Psoas muscle (tissue), 8 donors: ENCODE measurements at places on chromosomes 12 and 14. TPM values are rescaled to one million over a fixed set of nuclear protein-coding genes. Genes with fewer than 3 reads are reported as not detected.
A peak's percentile ranks its signal among the peaks of the same experiment; 100 is the strongest.

DNA sequence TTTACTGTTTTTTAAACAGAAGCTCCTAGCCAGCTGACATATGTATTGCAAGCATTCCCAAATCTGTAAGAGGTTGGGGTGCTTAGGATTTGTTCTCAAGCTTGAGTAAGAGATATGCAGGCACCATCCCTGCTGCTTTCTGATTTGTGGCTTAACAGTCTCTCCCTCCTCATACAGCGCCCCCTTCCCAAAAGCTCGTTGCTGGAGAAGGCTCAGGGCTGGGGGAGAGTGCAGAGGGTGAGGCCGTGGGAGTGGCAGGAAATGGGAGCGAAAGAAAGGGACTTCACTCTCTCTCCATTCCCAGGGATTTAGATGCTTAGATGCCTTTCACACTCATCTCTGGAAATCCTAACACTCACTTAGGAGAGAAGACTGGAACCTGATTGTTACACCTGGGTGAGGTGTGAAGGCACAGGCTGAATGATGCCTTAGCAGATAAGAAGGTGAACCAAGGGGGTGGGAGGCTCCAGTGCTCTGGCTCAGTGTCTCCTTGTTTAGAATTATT, 172.0 kb downstream of the C12orf75 start:
- no peak for DNase-seq

The RNASE4 gene
- polyA plus RNA-seq: 7.6 TPM

The ALDH2 gene
- 90.4 TPM for polyA plus RNA-seq

The A2M gene
- 42.6 TPM for polyA plus RNA-seq

The CLEC4C gene
- not detected for polyA plus RNA-seq

The SYNE3 gene
- polyA plus RNA-seq: 0.45 TPM

- no peak for DNase-seq
Measured at GRCh38 chr12:130547480-130548155, 168.5 kb downstream of the RIMBP2 start.

GRCh38 chr14:63478010-63478409, 65.2 kb downstream of the PPP2R5E start:
- no peak for DNase-seq

GRCh38 chr12:126582231-126582630, 1517.0 kb downstream of the AACS start:
- DNase-seq: no peak

DNA sequence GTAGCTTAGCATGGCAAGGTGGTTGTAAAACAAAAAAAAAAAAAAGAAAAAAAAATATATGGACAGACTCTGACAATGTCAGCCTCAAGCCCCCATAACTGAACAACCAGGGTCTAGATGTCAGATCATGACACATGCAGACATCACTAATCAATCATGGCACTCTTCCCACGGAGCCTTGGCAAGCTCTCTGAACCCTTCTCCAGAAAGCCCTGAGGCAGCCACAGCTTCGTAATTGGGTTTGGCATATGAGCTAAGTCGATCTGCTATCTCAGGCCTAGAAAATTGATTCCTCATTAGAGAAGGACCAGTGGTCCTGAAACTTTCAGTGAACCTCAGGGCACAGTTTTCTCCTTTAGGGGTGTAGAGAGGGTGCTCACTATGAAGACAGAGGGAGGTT, 112.2 kb downstream of the GPR135 start:
- no peak for DNase-seq

- no peak for DNase-seq
Measured at GRCh38 chr14:28673056-28673455, 93.5 kb upstream of the FOXG1 start.

The PPP1R36 gene
- polyA plus RNA-seq: 0.86 TPM

DNA sequence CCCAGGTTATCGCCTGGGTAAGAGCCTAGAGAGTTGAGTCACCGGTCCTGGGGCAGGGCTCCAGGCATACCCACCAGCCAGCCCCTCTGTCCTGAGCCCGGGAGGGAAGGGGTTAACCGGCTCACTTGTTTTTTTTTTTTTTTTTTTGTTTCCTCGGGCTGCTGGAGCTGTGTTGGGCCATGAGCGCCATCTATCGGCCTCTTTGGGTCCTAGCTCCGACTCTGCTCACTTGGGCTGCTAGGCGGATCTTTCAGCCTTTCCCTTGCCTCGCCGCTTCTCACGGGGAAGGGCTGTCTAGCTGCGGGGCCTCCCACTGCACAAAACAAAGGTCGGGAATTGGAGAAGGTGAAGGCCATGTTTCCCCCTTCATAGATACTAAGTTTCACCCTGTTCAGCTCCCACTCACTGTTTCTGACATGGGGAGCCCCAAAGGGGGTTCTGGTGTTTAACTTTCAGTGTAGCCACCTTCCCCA, 2.8 kb upstream of the SMUG1 start:
- peak; percentile 80 for DNase-seq

DNA sequence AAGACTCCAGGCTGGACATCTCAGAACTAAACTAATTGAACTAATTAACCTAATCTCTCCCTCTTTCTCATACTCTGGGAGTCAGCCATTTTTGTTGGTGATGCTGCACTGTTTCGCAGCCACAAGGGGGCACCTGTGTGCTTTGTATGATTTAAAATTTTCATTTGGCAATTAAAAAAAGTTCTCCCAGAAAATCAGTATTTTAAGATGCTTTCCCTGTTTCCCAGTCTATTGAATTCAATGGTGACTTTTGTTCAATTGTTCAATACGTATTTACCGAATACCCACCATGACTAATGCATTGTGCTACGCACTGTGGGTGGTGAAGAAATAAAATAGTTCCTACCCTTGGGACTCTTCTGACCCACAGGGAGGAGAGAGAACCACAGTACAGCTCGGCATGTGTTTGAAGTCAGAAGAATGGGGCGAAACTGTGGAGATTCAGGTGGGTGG, 63.7 kb downstream of the ZNF664 start:
- no peak for DNase-seq

GRCh38 chr12:68157380-68157779, 2.2 kb downstream of the IFNG start:
- DNase-seq: no peak

- no peak for DNase-seq
Measured at GRCh38 chr14:21317398-21317797, 37.5 kb downstream of the RPGRIP1 start.

DNA sequence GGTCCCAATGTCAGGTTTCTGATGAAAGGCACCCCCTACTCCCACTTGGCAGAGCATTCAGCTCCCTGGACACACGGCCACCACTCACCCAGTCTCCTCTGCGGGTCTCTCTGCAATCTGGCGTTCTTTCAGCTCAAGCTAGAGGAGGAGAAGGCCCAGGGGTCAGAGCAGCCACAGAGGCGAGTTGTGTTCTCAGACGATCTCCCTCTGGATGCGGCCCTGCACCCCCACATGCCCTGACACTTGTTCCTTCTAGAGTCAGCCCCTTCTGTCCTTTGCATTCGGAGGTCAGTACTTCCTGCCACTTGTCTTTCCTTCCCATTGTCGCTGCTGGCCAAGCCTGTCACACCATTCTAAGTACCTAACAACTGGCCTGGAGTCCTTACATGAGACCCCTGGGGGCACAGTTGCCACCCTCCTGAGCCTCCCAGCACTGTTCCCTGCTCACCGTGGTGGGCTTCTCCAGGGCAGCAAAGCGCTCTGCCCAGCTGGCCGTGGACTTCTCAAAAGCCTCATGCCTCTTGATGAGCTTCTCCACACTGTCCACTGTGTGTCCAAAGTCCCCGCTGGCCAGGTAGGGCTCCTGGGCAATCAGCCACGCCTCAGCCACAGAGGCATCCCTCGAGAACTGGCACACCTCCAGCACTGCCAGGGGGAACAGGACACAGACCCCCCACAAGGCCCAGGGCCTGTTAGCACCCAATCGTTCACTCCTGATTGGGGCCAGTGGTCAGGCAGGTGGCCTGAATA, 63.2 kb downstream of the PLEKHG3 start:
- DNase-seq: no peak

The CYP27B1 gene
- not detected for polyA plus RNA-seq

The SYT1 gene
- not detected for polyA plus RNA-seq

DNA sequence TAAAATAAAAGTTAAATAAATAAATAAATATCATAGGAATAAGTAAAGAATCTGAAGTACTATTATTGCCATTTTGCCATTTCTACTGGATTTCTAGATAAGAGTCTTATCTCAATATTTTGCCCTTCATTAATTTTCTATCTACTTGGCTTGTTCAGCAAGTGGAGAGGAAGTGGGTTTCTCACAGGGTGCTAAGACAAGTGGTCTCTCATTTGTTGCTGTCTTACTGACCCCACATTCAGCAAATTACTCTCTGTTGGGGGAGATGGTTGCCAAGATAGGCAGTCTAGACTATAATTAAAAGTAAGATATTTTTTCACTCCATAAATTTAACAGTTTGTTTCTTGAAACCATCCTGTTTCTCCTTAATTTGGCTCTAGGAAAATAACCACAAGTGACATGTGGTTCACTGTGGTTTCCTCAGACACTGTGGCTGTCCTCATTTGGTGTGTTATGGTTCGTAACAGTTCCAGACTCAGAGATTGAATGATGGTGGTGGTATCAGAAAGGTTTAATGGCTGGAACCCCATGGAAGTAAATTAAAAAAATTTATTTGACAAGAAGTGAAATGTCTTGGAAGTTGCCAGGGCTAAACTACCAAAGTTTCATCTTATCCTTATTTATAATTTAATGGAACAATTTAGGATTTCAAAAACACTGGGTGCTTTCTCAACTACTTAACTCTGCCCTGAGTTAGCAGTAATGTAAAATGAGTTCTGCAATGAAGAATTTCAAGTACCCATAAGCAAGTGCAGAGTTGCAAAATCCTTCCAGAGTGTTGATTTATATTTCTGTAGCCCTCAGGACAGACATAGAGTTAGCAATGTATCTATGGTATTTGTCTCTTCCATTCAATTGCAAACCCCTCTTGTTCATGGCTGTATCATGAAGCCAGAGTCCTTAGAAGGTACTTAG, 214.8 kb downstream of the MSRB3 start:
- no peak for DNase-seq

DNA sequence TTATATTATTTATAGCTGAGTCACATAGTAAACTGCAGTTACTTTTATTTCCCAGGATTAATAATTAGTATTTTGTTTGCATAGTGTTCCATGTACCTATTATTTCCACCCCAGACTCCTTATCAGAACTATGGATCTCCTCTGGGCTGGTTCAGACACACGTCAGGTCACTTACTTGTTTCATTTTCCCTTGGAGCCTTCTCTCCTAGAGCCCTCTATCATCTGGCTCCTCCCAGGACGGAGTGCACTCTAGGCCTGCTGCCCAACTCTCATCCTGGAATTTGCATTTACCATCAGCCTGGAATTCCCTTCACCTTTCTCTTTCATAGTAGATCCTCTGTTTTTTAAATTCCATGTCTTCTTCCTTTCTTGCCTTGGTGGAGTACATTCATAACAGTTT, 28.5 kb upstream of the GALNT16 start:
- no peak for DNase-seq

The EFS gene
- 1.1 TPM for polyA plus RNA-seq

The TIMELESS gene
- polyA plus RNA-seq: 4.8 TPM

The C12orf56 gene
- polyA plus RNA-seq: not detected

DNA sequence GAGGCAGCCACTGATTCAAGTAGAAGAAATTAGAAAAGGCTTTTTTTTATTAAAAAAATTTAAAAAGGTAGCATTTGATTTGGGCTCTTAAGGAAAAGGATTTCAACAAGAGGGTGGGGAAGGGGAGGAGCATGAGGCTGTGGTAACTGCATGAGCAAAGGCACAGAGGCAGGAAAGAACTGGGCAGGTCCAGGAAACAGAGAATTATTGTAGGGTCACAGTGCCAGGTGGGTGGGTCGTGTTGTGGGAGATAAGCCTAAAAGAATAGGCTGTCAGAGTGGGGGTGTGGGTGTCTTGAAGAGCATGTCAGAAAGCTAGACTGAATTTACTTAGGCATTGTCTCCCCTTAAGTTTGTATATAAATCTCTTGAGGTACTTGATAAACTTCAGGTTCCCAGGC, 7.8 kb downstream of the LIMA1 start:
- DNase-seq: no peak

The HHIPL1 gene
- 0.18 TPM for polyA plus RNA-seq

GRCh38 chr12:10160617-10161385, 11.1 kb downstream of the OLR1 start:
- DNase-seq: no peak

DNA sequence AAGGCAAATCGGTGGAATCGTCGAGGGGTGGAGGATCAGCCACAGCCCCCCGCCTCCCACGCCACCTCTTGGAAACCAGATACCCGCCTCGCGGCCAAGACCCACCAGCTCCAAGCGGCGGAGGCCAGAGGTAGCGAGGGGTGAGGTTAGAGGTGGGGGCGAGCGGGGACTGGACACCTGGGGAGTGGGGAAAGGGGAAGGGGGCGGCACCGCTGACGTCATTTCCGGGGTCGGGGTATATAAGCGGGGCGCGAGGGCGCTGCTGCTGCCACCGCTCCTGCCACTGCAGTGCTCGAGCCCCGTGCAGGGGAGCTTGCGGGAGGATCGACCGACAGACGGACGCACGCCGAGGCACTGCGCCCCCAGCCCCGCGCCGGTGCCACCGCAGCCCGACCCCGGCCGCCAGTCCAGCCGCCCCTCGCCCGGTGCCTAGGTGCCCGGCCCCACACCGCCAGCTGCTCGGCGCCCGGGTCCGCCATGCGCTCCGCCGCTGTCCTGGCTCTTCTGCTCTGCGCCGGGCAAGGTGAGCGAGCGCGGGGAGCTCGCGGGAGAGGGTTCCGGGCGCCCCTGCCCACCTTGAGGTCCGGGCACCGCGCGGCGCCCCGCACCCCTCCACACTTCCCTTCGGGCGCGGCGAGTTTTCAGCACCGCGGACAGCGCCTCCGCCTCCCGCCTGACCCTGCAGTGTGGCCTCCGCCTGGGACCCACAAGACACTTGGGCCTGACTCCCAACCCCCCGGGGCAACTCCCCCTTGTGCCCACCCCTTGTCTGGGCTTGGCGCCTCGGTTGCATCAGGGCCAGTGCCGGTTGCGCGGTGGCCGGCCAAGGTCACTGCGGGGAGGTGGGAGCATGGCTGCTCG, at the start of gene CHGA:
CHGA (plus strand) TSS at position 268 of the 861 bp plus-strand sequence; CDS start at position 478, 210 bp downstream.
- DNase-seq: peak; percentile 48

- DNase-seq: no peak
Measured at GRCh38 chr12:574475-575128, 88.6 kb downstream of the NINJ2 start.

The PLA2G1B gene
- polyA plus RNA-seq: not detected

The NRIP2 gene
- 1.0 TPM for polyA plus RNA-seq

DNA sequence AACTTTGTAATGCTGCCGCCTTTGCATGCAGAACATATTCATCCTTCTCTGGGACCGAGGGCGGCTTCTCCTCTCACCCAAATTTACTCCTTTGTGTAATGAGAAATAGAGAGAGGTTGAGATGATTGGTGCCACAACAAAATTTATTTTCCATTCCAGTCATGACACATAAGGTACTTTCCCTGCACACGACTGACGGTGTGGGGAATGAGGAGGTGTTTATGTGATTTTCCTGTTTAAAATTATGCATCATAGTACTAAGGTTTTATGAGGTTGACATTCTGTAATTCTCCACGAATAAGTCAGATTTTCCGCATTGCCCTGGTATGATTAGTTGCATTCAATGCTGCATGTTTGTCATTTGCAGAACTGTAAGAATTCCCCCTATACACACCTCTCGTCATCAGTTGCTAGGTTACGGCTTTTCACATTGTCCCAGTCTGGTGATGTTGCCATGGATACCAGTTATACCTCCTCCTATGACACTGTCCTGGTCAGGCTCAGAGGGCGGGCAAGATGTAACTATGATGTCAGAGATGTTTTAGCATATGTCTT, 23.1 kb downstream of the BICDL1 start:
- DNase-seq: no peak

GRCh38 chr14:59912443-59912842, 7.5 kb upstream of the LRRC9 start:
- no peak for DNase-seq
